ENCODE measurements at places on chromosomes 4 and X.

DNA sequence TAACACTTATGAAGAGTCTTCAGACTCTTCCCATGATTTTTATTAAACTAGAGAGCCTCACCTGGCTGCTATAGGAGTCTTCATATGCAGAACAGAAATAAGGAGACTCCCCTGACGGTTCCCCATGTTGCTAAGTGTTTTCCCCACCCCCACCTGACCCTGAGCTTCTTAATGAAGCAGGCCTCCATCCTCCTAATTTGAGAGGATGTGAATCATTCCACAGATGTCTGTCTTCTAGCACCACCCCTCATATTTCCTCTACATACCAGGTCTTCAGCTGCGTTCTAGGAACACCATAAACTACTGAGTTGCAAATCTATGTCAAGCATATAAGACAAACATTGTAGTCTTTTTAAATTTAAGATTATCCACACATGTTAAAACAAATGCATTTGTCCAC lies 36.9 kb downstream of the RP2 start:
- peak; percentile 53 for DNase-seq

DNA sequence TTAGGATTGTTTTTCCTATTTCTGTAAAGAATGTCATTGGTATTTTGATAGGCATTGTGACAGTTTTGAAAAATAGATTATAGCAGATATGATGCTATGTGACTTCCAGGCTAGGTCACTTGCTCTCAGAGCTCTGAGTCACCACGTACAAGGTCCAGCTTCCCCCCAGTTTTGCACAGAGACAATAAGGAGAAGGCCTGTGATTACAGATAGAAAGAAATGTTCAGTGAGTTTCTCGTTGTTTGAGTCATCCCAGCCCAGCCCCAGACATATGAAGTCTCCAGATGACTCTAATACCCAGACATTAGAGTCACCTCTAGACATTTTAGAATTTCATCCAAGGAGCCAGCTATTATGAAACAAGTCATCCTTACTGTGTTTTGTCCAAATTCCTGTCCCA lies 57.2 kb downstream of the MFAP3L start:
- peak; percentile 96 for DNase-seq

DNA sequence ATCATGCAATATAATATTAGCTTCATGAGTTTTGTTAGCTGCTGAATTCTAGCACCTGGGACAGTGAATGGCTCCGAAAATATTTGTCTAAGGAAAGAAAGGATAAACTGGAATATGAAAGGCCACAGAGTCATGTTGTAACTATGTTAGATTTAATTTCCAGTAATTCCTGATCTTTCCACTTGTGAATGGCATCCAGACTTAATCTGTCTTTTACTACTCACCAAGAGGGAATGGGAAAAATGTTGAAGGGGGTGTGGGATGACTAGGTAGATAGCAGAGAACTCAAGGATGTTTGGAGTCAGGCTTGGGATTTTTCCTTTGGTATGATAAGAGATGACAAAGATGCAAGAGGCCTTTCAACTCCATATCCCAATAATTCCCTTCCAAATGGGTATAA lies 9.4 kb downstream of the ADH6 start:
- peak; percentile 85 for DNase-seq

GRCh38 chr4:21605006-21605405 lies 343.6 kb downstream of the KCNIP4 start:
- no peak for DNase-seq

DNA sequence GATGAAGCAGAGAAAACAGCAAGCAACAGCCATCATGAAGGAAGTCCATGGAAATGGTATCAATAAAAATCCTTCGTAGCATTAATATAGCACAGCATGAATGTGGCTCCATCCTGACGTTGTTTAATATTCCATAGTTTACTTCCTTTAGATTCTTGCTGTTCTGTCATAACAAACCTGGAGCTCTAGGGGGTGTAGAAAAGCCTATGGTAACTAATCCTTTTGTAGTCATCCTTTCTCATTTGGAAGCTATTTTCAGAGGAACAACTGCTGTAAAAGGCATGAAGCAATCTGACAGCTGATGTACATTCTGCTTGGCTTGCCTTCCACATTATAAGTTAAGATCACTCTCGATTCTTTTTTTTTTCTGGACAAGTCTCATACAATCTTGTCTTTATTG lies 914 bp downstream of the MYOZ2 start:
- peak; percentile 34 for DNase-seq

DNA sequence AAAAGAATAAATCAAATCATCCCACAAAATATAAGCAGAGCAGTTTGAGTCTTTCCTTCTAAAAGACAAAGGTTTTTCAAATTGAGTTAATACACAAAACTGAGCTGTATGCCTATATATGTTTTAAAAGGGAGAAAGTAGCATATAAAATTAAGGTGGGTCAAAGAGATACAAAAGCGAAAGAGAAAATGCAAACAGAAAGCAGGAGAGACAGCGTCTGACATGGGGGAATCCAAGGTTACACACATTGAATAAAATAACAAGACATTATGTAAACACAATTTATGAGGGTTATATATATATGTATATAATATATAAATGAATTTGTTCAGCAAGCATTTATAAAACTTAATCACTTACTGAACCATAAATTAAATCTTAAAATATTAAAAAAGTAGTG lies 276.1 kb upstream of the LCORL start:
- DNase-seq, result no peak

DNA sequence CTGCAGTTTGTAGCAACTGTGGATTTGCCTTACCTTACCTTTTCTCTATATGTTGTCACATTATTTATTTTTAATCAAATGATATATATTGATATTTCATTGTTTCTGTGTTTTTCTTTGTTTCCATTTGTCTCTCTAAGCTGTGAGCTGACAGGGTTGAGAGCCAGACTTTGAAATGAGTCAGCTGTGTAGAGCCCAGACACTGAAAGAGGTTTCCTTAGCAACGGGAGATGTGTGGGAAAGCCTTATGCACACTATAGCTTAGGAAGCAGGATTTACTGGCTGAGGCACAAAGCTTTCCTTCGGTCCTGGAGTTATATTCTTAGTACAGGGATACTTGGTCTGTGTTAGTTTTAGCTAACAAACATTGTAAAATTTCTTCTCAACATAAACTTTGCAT lies 192.2 kb downstream of the FGF13 start:
- peak; percentile 1 for DNase-seq

DNA sequence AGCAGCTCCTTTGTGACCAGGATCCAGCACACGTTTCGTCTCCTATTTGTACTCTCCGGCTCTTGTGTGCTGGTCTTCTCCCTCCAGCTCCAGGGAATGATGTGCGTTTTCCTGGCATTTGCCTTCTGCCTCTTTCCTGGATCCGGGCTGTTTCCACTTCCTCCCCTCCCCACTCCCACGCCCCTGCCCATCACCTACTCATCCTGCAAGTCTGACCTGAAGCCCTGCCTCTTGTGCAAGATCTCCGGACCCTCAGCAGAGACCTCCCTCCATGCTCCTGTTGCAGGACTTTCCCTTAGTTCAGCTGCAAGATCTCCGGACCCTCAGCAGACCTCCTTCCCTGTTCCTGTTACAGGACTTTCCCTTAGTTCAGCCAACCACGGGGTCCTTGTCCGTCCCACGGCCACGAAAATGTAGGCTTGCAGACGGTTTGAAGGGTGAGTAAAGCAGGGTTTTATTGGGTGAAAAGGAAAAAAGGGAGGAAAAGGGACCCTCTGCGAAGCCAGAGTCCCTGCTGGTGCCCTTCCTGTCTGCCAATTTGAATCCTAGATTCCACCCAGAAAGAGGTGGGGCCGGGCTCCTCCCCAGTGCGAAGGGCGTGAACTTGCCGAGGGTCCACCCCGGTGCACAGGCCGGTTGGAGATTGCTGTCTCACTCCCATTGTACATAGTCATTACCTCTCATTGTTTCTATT lies 74.4 kb upstream of the IRF2 start:
- no peak for DNase-seq

- DNase-seq, result no peak
Measured at GRCh38 chr4:147173322-147173721, 227.7 kb upstream of the TTC29 start.

GRCh38 chr4:34943741-34944386 lies 1300.5 kb downstream of the ARAP2 start:
- no peak for DNase-seq

DNA sequence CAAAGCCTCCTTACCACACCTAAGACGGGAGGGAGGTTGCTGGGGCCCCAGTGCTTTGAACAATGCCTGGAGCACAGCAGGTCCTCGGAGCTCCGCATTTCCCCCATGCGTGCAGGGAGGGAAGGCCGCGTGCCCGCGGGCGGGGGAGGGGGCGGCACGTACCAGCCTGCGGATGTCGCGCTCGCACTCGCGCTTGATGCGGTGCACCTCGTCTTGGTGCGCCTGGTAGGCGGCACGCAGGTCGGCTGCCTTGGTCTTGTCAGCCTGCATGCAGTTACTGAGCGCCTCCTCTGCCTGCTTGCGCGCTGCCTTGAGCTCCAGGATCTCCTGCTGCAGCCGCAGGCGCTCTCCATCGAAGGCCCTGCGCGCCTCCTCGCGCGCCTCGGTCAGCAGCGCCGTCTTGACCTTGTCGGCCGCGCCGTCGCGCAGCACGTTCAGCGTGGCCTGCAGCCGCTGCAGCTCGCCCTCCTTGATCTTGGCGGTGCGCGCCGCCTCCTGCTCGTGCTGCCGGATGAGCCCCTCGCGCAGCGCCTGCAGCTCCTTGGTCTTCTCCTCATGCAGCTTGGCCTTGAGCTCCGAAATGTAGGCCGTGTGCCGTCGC lies 87.2 kb upstream of the C4orf50 start:
- DNase-seq, result no peak

DNA sequence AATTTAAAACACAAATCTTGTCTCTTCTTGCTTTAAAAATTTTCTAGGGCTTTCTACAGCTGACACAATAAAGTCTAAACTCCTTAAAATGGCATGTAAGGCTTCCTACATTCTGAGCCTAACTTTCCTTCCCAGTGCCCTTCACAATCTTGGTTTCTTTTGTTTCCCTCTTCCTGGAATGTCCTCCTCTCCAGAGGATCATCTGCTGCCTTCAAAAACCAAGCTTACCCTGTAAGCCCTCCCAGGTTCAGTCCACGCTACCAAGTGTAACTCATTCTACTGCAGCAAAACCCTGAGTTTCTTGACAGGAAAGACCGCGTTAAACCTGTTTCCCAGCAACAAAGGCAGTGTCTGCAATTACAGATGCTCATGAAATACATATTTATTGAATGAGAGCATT lies 91.3 kb downstream of the SHISA3 start:
- no peak for DNase-seq

GRCh38 chr4:136634121-136634520 lies 898.2 kb downstream of the PCDH18 start:
- DNase-seq, result no peak

- peak; percentile 60 for DNase-seq
Measured at GRCh38 chr4:89640620-89641366, 196.2 kb downstream of the SNCA start.

DNA sequence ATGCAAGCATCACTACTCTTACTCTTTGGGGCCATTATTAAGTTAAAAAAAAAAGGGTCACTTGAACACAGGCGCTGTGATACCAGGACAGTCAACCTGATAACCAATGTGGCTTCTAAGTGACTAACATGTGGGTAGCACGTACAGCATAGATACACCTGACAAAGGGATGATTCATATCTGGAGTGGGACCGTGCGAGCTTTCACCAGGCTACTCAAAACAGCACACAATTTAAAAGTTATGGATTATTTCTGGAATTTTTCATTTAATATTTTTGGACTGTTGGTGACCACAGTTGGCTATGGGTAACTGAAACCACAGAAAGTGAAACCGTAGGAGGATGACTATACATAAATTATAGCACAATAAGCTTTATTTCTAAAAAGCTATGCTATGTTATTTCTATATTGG lies 113.8 kb upstream of the STIM2 start:
- DNase-seq, result no peak

DNA sequence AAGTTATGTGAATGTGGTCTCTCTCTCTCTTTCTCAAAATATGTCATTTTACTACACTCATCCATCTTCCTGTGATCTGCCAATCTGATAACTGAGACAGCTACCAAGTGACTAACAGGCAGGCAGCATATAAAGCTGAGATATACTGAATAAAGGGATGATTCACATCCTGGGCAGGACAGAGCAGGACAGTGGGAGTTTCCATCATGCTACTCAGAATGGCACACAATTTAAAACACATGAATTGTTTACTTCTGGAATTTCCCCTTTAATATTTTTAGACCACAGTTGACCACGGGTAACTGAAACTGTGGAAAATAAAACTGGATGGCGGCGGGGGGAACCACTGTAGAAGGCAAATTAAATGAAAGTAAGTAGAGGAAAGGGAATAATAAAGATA lies 58.6 kb upstream of the DCTD start:
- peak; percentile 88 for DNase-seq

GRCh38 chr4:67558493-67558892 lies at the start of gene STAP1:
Gene STAP1 (plus strand): TSS chr4:67558727. CDS start chr4:67558810, 83 bp downstream.
- DNase-seq, result no peak

- DNase-seq, result no peak
Measured at GRCh38 chr4:7194251-7195140, 2.2 kb downstream of the SORCS2 start.

DNA sequence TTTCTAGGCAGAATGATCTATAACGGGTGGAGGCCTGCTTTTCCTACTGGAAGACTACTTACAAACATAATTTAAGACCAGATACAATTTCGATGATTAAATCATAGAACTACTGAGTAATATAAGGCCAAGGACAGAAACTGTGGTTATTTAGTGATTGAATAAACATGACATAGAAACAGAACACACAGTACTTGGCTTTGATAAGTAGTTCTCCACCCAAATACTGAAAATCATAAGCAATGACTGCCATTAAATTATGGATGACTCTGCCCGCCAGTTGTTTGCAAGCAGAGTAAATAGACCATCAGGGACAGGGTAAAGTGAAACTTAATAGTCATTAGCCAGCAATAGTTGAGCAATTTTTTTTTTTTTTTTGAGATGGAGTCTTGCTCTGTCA lies 17.2 kb upstream of the SMIM14 start:
- DNase-seq, result no peak

DNA sequence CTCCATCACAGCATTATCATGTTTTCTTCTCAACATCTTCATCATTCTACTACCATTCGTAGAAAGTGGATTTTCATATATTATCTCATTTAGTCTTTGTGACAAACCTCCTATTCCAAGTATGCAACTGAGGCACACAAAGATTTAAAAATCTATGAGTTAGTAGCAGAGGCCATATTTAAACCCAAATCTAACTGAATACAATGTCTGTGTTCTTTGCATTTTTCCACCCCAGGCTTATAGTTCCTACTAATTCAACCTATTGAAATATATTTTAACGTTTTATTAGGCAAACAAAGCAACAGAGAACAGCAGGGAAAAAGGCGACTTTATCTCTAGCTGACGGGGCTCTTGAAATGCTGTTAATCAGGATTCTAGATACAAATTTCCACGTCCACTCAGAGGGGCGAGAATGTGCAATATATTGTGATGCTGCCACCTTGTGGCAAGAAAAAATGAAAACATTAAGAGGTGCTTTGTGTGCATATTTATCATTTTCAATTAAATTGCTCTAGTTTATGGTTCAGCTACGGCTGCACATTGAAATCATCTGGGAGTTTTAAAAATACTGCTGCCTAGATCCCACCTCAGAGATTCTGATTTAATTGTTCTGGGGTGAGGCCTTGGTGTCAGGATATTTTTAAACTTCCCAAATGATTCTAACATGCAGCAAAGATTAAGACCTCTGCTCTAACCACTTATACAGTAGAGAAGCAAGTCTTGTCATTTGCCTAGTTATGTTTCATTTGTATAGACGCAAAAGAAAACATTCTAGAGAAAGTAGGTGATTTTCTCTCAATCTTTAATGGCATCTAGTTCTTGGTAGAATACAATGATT lies 315.9 kb downstream of the MAPK10 start:
- DNase-seq, result peak; percentile 67

GRCh38 chrX:54530357-54530900 lies 410 bp downstream of the GNL3L start:
- DNase-seq, result no peak
